ENCODE measurements at places on chromosomes 4 and X.

DNA sequence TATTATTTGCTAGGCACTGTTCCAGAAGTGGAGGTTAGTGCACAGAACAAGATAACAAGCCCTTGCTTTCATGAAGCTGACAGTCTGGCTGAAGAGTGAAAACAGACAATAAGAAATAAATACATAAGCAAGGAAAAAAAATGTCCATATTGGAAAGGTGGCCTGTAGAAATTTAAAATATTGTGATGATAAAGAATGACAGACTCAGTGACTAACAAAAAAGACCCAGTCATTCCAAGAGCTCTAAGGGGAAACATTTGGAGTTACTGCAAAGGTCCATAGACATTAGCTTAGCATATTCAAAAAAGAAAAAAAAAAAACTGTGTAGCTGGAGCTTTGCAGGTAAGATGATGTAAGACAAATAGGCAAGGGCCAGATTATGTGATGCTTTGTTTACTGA, 1.0 kb upstream of the ANTXR2 start:
- no peak for DNase-seq

DNA sequence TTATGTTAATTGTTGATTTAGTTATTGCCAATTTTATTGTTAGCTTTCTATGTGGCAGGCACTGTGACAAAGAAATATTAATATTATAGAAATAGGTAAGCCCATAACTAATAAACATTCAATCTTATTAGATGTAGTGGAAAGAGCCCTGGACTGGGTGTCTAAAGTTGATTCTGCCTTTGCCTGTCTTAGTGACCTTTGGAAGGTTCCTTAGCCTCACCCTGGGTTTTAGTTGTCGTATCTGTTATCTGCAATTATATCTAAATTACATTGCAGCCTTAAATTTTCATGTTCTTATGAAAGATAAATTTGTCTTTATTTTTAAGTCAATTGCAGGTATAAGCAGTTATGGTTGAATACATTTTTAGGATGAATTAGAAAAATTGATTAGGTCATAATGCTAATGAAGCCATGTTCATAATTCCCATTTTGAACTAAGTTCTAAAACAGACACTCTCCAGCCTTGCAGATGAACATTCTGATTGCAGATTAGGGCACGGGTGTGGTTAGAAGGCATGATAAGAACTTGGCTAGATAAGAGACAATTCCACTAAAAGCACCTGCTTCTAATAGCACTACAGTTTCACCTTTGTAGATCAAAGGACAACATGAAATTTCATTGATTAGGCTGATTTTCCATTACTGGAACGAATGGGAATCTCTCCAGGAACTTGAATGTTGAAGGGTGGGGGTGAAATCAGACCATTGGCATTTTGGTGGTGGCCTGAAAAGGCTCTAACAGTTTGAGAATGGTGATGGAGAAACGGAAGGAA, 17.3 kb upstream of the ENPEP start:
- DNase-seq = no peak

DNA sequence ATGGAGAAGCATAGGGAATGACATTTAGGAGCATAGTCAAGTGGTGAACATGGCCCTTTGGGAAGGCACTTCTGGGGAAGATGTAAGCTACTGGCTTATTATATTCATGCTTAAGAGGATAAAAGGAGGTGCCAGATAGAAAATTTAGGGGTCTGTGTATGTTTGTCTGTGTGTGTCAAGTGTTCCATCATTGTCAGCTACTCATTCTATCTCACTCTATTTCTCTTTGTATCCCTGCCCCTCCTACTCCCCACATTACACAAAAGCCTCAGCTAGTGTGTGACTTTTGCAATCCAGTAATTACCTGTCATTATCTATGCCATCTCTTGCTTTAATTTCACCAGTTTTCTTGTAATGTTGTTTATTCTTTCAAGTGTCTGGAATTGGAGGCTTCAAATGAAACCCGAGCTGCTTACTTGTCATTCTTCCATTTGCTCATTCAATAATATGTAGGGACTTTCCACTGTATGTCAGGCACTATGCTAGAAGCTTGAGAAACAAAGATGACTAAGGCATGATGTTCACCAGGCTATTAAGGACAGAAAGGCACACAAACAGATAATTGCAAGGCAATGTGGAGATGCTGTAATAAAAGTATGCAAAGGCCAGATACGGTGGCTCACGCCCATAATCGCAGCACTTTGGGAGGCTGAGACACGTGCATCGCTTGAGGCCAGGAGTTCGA, 229.8 kb upstream of the TEX13C start:
- no peak for DNase-seq

DNA sequence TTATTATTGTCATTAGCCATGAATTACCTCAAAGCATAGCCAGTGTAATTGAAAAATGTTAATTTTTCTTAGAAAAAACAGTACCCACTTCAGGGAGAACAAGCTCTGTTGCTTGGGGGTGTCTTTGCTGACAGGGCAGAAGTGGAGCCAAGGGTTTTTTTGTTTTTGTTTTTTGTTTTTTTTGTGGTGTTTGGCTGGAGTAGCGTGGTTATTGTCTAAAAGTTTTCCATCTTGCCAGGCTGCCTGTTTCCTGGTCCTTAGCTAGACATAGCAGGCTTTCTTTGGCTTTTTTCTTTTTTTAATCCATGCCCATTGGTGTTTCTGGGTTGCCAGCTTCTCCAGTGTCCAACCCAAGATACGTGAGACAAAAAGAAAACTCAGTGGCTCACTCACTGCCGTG, 61.5 kb downstream of the CASP3 start:
- no peak for DNase-seq

GRCh38 chr4:154741922-154742850, 1.6 kb upstream of the LRAT start:
- DNase-seq = no peak

DNA sequence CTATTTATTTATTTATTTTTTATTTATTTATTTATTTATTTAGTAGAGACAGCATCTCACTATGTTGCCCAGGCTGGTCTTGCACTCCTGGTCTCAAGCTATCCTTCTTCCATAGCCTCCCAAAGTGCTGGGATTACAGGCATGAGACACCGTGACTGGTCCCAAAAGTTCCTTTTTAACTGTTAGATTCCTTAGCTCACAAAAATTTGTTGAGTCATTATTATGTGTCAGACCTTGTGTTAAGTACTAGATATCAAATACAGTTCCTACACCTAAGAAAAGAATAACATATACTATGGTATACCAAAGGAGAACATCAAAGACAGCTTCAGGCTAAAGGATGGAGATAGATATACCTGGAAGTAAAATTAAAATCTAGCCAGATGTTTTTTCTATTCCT, 11.6 kb downstream of the FGA start:
- no peak for DNase-seq

- no peak for DNase-seq
Observed at GRCh38 chr4:86536151-86536550, 58.0 kb upstream of the PTPN13 start.

- no peak for DNase-seq
Observed at GRCh38 chr4:14008494-14008893, 381.0 kb upstream of the BOD1L1 start.
